Left renal cortex interstitium (tissue), 4 donors: ENCODE measurements at places on chromosomes 16 and 17.

GRCh38 chr17:40607641-40608040 is 40.0 kb downstream of the SMARCE1 start:
- no peak for DNase-seq

- DNase-seq = no peak
These were observed 1.0 kb downstream of the SLC46A1 start for GRCh38 chr17:28404812-28405570.

DNA sequence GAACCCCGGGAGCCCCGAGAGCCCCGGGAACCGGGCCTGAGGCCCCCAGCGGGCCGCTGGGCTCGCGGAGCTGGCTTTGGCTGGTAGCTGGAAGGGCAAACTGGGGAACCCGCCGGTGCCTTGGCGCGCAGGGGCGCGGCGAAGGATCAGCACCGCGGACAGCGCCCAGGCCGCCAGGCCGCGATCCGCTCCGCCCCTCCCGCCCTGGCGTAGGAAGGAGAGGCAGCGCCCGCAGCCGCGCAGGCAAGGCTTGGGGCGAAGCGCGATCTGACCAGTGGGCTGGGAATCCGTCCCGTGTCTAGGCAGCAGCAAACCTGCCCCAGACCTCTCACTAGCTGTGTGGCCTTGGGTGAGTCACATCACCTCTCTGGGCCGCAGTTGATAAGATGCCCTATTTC is 331 bp upstream of the CCDC92B start:
- peak; percentile 27 for DNase-seq

DNA sequence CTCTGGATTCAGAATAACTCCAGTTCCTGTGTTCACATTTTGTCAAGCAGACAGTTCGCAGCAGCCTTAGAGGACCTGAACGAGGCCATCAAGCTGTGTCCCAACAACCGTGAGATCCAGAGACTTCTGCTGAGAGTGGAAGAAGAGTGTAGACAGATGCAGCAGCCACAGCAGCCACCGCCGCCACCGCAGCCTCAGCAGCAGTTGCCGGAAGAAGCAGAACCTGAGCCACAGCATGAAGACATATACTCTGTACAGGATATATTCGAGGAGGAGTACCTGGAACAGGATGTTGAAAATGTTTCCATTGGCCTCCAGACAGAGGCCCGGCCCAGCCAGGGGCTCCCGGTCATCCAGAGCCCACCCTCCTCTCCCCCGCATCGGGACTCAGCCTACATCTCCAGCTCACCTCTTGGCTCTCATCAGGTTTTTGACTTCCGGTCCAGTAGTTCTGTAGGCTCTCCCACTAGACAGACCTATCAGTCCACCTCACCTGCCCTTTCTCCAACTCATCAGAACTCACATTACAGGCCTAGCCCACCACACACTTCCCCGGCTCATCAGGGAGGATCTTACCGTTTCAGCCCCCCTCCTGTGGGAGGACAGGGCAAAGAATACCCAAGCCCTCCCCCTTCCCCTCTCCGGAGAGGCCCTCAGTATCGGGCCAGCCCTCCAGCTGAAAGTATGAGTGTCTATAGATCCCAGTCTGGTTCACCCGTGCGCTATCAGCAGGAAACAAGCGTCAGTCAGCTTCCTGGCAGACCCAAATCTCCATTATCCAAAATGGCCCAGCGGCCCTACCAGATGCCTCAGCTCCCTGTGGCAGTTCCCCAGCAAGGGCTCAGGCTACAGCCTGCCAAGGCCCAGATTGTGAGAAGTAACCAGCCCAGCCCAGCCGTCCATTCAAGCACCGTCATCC is 25.9 kb downstream of the CYB561 start:
- no peak for DNase-seq

- no peak for DNase-seq
These were observed 38.0 kb downstream of the PRMT7 start for GRCh38 chr16:68348639-68349445.

GRCh38 chr16:79393127-79393526 is 207.4 kb downstream of the MAF start:
- DNase-seq = no peak

DNA sequence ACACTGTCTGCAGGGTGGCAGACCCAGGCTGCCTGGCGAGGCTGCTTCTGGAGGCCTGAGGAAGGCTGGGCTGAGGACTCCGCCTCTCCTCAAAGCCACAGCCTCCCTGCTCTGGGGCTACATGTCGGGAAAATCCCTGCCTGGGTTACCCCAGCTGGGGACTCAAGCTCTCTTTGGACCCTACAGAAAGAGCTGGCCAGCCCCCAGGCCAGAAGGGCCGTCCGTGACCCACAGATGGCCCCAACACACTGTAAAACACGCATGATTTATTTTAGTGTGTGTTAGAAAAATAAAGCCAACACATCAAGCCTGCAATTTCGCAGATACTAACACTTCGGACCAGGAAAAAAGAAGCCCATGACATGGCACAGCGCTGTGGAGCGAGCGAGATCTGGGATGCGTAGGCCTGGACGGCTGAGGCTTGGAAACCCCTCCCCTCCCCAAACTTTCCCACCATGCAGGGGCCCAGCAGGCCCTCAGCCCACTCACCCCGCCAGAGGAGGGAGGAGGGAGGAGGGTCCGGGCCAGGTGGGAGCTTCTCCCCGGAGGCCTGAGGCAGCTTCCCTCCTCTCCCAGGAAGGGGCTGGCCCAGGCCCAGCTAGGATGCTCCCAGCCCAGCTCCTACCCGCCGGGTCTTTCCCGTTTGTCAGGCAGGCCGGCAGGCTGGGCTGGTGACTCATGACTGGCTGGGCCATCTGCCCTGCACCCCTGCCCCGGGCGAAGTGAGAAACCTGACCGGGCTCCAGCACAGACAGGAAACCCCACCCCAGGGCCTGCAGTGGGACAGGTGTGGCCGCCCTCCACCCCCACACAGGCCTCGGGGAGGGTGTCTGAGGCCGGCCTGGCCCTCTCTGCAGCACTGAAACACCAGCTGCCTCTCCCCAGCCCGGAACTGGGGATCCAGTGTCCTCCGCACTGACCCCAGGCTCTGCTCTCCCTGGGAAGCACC is 34.1 kb upstream of the SLC38A10 start:
- DNase-seq = no peak

- DNase-seq = no peak
These were observed 2.1 kb downstream of the NME1 start for GRCh38 chr17:51155416-51155815.

- no peak for DNase-seq
These were observed 44.3 kb downstream of the ABCA8 start for GRCh38 chr17:68910789-68911431.

- DNase-seq = no peak
These were observed 6.3 kb downstream of the HSBP1 start for GRCh38 chr16:83813823-83814658.

- no peak for DNase-seq
These were observed 44.4 kb downstream of the MGAT5B start for GRCh38 chr17:76912421-76913164.

DNA sequence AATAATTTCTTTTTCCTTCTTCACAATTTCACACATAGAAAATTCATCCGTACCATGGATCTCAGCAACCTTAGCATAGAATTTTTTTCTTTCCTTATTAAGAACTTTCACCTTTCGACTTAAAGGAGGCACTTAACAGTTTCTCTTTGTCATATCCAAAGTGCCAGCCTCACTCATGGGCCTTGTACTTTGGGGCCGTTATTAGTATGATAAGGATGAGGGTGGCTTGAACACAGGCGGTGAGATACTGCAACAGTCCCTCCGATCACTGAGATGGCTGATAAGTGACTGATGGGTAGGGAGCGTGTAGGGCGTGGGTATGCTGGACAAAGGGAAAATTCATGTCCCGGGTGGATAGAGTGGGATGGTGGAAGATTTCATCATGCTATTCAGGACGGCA is 85.3 kb downstream of the OR1D5 start:
- no peak for DNase-seq

- DNase-seq = no peak
These were observed 940.5 kb downstream of the CDH11 start for GRCh38 chr16:64181271-64181925.

DNA sequence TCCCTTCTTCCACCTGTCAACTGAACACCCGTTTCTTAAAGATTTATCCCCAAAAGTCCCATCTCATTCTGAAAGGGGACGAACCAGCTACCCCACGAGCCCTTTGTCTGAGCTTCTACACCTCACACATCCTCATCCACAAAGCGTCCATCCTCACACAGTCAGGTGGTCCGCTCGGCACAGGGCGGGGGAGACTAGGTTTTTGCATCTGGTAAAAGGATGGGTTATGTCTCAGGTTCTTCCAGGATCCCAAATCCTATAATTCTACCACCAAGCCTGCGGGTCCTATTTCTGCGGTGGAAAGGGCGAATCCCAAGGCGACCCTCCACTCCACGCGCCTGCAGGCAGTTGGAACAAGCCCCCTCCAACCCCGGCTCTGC is 458 bp downstream of the GFOD2 start:
- DNase-seq = peak; percentile 7

DNA sequence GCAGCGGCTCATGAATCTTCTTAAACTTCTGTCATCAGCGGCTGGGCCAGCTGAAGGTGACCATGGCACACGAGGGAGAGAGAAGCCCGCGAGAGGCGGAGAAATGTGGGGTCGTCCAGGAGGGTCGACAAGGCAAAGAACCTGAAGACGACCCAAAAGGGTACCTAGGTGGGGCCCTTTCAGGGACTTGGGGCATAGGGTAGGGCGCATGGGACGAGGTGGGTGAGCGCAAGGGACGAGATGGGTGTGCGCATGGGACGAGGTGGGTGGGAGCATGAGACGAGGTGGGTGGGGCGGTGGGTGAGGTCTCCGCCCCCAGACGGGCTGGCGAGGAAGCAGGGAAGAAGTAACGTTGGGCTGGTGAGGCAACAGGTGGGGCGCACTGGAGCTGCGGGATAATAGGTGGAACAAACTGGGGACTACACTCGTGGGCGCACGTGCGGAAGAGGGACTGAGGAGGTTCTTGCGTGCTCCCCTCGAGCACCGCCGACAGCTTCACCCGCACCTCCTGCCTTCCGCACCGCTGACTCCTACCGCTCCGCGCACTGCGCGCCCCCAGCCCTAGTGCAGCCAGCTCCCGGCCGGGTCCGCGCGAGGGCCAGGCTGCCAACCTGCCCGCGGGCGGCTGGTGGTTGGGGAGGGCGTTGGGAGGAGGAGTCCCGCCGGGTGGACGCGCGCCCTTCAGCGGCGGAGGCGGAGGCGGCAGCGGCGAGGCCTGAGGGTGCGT is 23.2 kb upstream of the CRYM start:
- DNase-seq = peak; percentile 13

GRCh38 chr17:62663304-62663703 is 35.8 kb downstream of the MRC2 start:
- no peak for DNase-seq

DNA sequence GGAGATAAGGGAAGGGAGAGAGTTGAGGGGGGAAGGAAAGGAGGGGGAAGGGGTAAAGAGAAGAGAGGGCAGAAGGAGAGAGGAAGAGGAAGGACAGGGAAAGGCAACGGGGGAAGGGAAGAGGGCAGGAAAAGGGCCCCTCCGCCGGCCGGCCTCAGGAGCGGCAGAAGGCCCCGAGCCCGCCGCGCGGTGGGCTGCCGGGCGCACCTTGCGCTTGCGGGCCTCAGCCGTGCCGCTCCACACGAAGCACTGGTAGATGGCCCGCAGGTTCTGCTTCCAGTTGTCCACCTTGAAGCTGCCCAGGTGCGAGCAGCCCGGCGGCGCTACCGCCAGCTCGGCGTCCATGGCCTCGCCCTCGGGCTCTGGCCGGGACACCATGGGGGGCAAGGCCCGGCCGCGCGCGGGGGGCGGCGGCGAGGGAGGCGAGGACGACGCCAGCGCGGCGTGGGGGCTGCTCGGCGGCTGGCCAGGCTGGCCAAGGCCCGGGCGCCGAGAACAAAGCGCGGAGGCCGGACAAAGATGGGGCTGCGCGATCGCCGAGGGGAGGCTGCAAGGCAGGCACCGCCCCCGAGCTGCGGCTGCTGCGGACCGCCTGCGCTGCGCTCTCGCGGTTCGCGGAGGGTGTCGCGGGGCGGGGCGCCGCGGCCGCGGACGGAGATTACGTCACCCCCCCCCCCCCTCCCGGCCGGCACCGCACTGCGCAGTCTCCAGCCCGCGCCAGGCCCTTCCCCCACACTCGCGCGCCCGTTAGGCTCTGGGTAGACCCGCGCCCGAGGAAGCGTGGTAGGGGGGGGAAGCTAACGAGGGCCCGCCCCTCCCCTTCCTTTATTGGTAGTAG is at the start of gene USP22:
Gene USP22 (minus strand): TSS at position 554 of the 838 bp plus-strand sequence. CDS start 176 bp downstream, at position 378.
- no peak for DNase-seq

DNA sequence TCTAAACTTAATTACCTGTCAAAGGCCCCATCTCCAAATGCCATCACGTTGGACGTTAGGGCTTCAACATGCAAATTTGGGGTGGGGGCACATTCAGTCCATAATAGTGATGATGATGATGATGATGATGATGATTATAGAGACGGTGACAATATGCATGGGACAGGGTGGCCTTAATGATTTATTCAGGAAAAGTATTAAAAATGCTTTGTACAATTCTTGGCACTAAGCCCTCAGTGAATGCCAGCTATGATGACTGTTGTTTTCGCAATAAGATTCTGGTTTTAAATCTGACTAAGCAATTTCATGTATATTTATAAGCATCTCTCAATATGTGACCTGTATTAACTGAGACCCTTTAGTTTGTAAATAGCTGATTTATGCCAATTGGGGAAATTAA is 106.3 kb downstream of the C16orf95 start:
- DNase-seq = no peak

DNA sequence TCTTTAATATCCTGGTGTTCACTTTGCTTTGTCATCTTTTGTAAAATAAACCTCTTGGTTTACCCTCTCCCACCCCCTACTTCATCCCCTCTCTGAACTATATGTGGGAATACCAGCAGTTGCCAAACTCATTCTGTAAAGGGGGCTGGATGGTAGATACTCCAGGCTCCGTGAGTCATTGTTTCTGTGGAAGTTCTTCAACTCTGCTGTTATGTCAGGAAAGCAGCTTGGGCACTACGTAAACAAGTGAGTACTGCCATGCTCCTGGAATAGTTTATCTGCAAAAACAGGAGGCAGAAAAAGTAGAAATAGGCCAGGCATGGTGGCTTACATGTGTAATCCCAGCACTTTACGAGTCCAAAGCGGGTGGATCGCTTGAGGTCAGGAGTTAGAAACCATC is 17.6 kb downstream of the MVP start:
- DNase-seq = no peak

- DNase-seq = no peak
These were observed 27.7 kb upstream of the MPHOSPH6 start for GRCh38 chr16:82197540-82198240.

DNA sequence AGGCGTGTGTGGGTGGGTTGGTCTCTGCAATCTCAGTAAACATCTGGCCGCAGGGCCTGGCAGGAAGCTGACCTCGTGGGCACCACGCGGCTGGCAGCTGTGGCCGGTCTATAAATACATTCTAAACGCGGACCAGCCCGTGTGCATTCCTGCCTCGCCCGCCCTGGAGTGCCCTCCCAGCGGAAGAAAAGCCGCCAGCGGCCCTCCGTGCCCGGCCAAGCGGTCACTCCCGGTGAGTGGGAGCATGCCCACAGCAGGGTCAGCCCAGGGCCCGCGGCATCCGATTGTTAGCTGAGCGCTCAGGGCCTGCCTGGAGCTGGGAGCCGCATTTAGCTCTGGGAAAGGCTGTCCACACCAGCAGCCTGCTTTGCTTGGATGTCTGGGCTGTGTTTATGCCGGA is 10.3 kb downstream of the ZNF469 start:
- DNase-seq = no peak

GRCh38 chr17:31573047-31573446 is 181.6 kb downstream of the RAB11FIP4 start:
- DNase-seq = no peak

- no peak for DNase-seq
These were observed 429.4 kb upstream of the MAF start for GRCh38 chr16:80029761-80030481.
